ENCODE measurements at places on chromosomes 5 and 9. TPM values are rescaled to one million over a fixed set of nuclear protein-coding genes. Genes with fewer than 3 reads are reported as not detected.

SLC34A1 gene
- total RNA-seq, result not detected

- DNase-seq, result no peak
These were observed 142.4 kb downstream of the OLFM1 start for GRCh38 chr9:135229701-135230385.

DNA sequence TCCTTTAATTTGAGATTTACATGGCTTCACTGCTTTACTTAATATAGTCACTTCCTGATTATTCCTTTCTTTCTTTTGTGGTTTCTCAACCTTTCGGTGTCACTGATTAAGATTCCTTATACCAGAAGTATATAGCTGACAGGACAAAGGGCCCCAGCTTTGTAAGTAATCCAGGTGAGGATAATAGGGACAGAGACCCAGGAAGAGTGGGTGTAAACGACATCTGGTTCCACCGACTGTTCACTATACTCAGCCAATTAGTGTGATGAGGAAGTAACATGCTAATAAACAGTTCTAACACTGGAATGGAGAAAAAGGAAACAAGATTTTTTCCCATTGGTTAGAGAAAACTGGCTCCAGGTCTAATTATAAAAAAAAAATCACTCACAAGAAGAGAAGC is 286.3 kb upstream of the EFNA5 start:
- no peak for DNase-seq

- peak; percentile 29 for DNase-seq
These were observed 21.4 kb downstream of the CEP72 start for GRCh38 chr5:633501-633955.

GRCh38 chr5:1409381-1410110 is 35.7 kb downstream of the SLC6A3 start:
- peak; percentile 71 for DNase-seq

DNA sequence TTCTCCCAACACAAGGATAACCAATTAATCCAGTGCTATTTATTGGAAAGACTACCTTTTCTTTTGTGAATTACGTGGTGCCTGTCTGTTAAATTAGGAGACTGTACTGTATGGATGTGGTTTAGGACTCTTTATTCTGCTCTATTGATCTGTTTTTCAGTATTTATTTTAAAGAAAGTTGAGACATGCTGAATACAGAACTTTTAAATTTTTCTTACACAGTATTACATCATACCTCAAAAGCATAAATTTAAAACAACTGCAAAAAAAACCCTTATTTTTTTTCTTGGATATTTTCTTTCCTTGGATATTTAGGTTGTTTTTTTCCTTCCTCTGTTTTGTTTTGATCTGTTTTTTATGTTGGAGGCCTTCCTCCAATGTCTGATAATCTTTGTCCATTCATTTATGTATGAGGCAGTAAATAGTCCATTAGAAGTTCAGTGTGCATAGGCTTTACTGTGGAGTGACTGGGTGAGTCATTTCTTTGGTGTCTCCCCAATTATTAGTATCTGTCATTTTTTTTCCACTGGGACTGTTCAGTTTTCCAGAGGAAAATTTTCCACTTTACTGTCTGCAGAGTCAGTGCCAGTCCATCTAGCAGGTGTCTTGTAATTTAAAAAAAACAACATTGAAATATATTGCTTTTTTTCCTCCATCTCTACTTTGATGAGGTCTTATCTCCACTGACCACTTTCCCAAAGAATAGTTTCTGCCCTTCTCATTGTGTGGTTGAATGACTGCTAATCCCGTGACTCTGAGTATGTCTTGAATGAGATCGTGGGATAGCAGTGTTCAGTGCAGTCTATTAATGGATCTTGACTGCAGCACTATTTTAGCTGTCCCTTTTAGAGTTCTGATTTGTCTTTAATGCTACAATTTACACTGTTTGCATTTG is 15.2 kb downstream of the CYSTM1 start:
- no peak for DNase-seq

DNA sequence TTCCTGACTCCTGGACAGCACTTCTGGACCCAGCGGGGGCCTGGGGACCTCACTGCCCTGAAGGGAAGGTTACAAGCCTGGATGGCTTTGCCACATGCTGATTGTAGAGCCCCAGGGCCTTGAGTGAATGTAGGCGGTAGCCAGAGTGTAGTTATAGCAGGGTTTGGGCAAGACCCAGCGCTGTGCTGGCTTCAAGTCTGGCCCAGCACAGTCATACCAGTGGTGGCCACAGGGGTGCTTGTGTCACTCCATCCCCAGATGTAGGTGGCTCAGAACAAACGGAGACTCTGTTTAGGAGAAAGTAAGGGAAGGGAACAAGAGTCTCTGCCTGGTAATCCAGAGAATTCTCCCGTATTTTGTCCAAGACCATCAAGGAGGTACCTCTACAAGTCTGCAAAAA is 84.6 kb downstream of the STARD4 start:
- no peak for DNase-seq

DNA sequence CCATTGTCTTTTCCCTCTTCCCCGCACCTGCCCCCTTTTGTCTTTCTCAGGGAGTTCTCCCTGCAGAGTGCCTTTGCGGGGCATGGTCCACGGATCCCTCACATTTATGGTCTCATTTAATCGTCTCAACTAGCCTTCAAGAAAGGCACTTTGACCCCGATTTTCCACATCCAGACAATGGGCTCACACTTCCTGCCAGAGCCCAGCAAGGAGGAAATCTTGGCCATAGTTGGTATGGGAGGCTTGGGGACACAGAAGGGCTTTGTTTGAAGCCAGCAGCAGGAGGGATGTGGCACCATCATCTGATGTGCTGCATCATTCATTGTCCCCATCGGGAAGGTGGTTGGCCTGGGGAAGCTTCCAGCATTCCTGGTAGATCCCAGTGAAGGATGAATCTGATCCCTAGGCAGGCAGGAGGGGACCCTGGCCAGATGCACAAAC is 24.9 kb downstream of the GSN start:
- no peak for DNase-seq

- DNase-seq, result peak; percentile 14
These were observed 63.6 kb upstream of the SLC28A3 start for GRCh38 chr9:84404095-84404686.

KCNV2 gene
- total RNA-seq, result not detected

- no peak for DNase-seq
These were observed 71.1 kb upstream of the SH3PXD2B start for GRCh38 chr5:172525307-172525995.

BASP1 gene
- total RNA-seq, result 41.7 TPM

Measured in stomach (tissue), 19 donors.